Tibial nerve (tissue), 4 donors: ENCODE measurements at places on chromosomes 4 and X.

DNA sequence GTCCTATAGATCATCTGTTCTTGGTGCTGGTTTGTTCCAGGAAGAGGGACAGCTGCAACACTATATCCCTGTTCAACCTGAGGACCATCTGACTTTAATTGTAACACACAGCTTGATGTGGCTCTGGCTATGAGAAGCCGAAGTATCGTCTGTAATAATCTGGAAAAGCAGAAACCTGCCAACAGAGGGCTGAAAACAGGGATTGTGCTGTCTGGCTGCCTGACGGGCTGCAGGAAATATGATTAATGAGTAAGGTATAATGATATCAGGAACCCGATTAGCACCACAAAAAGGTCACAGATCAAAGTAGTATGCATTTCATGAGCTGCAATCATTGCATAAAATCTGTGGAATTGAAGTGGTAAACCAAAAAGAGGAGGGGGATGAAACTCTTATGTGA, 170.4 kb upstream of the MAB21L2 start:
- H3K4me3 ChIP-seq, result no peak overlapping the region
- no peak overlapping the region for H3K27ac ChIP-seq
- DNase-seq, result no peak
- no peaks in the 10 kb centered on the region for H3K27me3 ChIP-seq
- H3K36me3 ChIP-seq, result no peaks in the 10 kb centered on the region

DNA sequence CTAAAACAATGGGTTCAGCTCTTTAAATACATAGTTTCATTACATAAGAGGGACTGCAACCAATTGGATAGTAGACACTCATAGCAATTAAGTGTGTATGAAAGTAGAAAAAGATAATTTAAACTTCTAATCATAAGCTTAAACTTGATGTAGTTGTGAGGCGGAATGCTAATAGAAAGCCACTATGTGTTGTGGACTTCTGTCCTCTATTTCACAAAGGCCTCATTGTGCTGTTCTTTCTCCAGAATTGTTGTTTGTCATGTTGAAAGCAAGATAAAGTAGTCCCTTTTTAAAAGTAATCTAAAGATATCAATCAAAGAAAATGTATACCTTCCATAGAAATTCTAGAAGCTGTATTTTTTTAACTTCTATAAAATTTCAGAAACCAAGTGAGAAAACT, 329.4 kb downstream of the KLHL4 start:
- no peaks in the 10 kb centered on the region for H3K36me3 ChIP-seq
- no peak for DNase-seq
- no peak overlapping the region for H3K27ac ChIP-seq
- no peaks in the 10 kb centered on the region for H3K4me1 ChIP-seq

GRCh38 chr4:79993476-79993875, 79.6 kb downstream of the ANTXR2 start:
- H3K27ac ChIP-seq, result no peak overlapping the region
- no peaks in the 10 kb centered on the region for H3K27me3 ChIP-seq
- peaks cover 12% of the 10 kb centered on the region for H3K4me1 ChIP-seq

- H3K4me3 ChIP-seq, result no peak overlapping the region
- H3K36me3 ChIP-seq, result no peaks in the 10 kb centered on the region
- H3K27ac ChIP-seq, result no peak overlapping the region
- no peak for DNase-seq
- H3K27me3 ChIP-seq, result no peaks in the 10 kb centered on the region
Observed at GRCh38 chr4:147094238-147094637, 148.6 kb upstream of the TTC29 start.

DNA sequence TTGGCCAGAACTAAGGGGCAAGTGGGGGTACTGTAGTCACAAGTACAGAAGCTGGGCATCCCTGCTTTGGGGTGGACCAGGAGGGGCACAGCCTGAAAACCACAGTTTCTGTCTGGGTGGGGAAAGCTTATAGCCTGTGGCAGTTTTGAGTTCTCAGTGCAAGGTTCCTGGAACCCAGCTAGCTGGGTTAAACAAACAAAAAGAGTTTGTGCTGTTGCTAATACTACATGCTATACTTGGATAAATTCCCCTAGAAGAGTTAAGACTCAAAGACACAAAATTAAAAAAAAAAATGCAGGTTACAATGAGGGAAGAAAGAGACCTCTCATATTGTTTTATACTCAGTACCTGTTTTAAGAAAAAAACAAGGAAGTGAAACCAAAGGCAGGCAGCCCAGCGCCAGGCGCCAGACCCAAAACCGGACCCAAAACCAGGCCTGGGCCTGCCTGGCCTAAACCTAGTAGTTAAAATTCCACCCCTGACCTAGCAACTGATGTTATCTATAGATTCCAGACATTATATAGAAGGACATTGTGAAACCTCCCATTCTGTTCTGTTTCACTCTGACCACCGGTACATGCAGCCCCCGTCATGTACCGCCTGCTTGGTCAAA, 50.8 kb downstream of the SLC2A9 start:
- no peak overlapping the region for H3K4me3 ChIP-seq
- H3K36me3 ChIP-seq, result no peaks in the 10 kb centered on the region
- H3K27me3 ChIP-seq, result no peaks in the 10 kb centered on the region
- no peak overlapping the region for H3K27ac ChIP-seq
- no peak for DNase-seq

- no peak overlapping the region for H3K4me3 ChIP-seq
- H3K4me1 ChIP-seq, result no peaks in the 10 kb centered on the region
- H3K27ac ChIP-seq, result no peak overlapping the region
- no peaks in the 10 kb centered on the region for H3K27me3 ChIP-seq
- H3K36me3 ChIP-seq, result no peaks in the 10 kb centered on the region
Observed at GRCh38 chr4:141849778-141850177, 213.4 kb downstream of the IL15 start.

GRCh38 chr4:159010563-159011260, 92.2 kb upstream of the RAPGEF2 start:
- H3K27me3 ChIP-seq, result no peaks in the 10 kb centered on the region
- no peak overlapping the region for H3K4me3 ChIP-seq

GRCh38 chr4:173821876-173822275, 291.8 kb upstream of the HAND2 start:
- DNase-seq, result no peak
- H3K4me3 ChIP-seq, result no peak overlapping the region
- H3K27me3 ChIP-seq, result no peaks in the 10 kb centered on the region
- H3K27ac ChIP-seq, result no peak overlapping the region
- no peaks in the 10 kb centered on the region for H3K36me3 ChIP-seq
- no peaks in the 10 kb centered on the region for H3K4me1 ChIP-seq

- H3K4me1 ChIP-seq, result no peaks in the 10 kb centered on the region
- H3K27ac ChIP-seq, result no peak overlapping the region
- no peak overlapping the region for H3K4me3 ChIP-seq
- no peak for DNase-seq
- H3K36me3 ChIP-seq, result no peaks in the 10 kb centered on the region
Observed at GRCh38 chrX:53313728-53314105, 32.3 kb upstream of the IQSEC2 start.

DNA sequence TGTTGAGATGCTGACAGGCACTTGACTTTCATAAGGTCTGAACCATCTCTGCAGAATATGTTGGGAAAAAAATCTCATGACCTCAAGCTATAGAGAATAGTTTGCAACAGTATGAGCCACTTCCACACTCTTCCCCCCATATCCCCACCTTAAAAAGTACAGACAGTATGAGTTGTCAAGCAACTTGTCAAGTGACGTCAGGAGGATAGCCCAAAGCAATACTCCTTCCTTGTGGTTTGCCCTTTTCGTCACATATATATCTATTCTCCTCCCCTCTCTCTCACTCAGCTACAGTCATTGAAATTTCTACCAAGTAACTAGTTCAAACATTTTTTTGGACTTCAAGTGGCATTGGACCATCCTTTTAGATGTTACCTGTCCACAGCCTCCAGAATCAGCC, 67.7 kb downstream of the MCF2 start:
- peaks cover 4% of the 10 kb centered on the region for H3K27me3 ChIP-seq
- H3K36me3 ChIP-seq, result no peaks in the 10 kb centered on the region
- no peak overlapping the region for H3K4me3 ChIP-seq

- DNase-seq, result no peak
- no peak overlapping the region for H3K27ac ChIP-seq
- H3K4me3 ChIP-seq, result no peak overlapping the region
- H3K27me3 ChIP-seq, result no peaks in the 10 kb centered on the region
- no peaks in the 10 kb centered on the region for H3K36me3 ChIP-seq
- H3K4me1 ChIP-seq, result no peaks in the 10 kb centered on the region
Observed at GRCh38 chr4:129929052-129929451, 833.1 kb downstream of the C4orf33 start.

DNA sequence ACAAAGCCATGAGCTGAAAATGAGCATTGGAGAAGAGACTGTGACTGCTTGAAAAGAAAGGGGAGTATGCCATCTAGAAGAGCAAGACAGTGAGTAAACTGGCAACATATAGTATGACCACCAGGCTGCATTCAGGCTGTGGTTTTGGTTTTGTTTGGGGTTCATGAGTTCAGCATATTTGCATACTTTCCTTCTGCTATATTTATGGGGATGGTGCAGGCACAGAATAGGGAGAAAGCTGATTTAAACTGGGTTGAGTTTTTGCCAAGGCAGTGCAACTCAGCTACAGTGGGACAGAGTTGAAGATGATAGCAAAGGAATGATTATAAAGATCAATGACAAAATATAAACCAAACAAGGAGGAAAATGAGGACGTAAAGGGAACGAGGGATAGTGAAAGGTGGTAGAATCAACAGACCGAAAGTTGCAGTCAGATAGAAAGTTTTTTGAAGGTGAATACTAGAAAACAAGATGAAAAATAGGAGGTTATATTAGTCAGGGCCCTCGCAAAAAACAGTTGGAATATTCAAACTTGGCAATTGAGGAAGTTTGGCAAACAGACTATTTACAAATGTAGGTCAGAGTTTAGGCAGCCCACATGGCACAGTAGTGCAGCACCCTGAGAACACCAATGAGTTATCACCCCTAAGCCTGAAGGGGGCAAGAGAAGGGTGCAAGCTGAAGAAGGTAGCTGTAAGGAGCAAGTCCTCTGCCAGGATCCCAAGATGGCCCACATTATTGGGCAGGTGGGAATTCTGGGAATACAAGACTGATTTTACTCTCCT, 114.8 kb upstream of the MAP9 start:
- H3K4me3 ChIP-seq, result no peak overlapping the region
- H3K4me1 ChIP-seq, result no peaks in the 10 kb centered on the region
- no peaks in the 10 kb centered on the region for H3K27me3 ChIP-seq
- no peak overlapping the region for H3K27ac ChIP-seq

DNA sequence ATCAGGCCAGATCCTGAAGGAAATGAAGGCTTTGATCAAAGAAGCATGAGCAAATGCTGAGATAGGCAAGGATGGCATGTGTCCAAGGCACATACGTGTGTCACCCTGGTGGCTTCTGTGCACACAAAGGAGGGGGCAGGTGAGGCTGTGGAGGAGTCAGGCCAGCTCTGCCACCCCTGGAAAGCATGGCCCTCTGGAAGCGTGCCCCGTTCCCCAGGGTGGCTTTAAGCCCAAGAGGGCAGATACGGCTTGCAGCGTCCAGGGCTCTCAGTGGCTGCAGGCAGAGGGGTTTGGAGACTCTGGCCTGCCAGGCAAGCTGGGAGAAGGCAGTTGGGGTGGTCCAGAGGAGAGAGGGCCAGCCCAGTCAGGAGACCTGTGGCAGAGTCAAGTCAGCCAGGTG, 25.6 kb downstream of the PNMA6E start:
- H3K27ac ChIP-seq, result no peak overlapping the region
- DNase-seq, result no peak
- no peaks in the 10 kb centered on the region for H3K4me1 ChIP-seq
- H3K36me3 ChIP-seq, result no peaks in the 10 kb centered on the region
- no peak overlapping the region for H3K4me3 ChIP-seq

- no peak overlapping the region for H3K4me3 ChIP-seq
- no peaks in the 10 kb centered on the region for H3K27me3 ChIP-seq
- no peaks in the 10 kb centered on the region for H3K4me1 ChIP-seq
- no peaks in the 10 kb centered on the region for H3K36me3 ChIP-seq
- DNase-seq, result no peak
Observed at GRCh38 chr4:26468283-26468949, 21.9 kb downstream of the CCKAR start.

DNA sequence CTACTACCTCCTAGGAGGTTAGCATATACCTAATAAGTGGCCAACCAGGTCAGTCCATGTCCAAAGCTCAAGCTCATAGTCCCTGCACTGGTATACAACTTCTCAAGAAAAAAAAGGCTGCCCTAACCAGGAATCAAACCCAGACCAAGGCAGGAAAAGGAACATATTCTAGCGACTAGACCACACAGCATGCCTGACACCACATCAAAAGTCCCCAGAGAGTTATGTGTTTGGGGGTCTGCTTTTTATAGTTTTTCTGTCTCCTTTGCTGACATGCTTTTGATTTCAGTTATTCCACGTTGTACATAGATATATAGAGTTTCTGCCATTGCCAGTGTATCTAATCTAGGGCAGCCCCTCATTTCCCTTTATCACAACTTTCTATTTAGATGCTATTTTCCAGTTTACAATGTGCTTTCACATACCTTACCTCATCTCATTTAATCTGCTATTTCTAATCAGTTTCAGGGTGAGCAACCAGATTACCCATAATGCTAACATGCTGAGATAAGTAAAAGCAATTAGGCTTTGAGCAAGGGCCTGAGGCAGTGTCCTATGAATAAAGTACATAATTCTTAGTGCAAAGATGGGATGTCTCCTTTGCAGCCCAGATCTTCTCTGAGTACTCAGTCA, 17.8 kb downstream of the ARHGEF6 start:
- no peaks in the 10 kb centered on the region for H3K36me3 ChIP-seq
- no peak overlapping the region for H3K27ac ChIP-seq
- no peaks in the 10 kb centered on the region for H3K27me3 ChIP-seq
- H3K4me1 ChIP-seq, result peaks cover 6% of the 10 kb centered on the region
- H3K4me3 ChIP-seq, result no peak overlapping the region
